ENCODE measurements at places on chromosomes 7 and 10. TPM values are rescaled to one million over a fixed set of nuclear protein-coding genes. Genes with fewer than 3 reads are reported as not detected.

DNA sequence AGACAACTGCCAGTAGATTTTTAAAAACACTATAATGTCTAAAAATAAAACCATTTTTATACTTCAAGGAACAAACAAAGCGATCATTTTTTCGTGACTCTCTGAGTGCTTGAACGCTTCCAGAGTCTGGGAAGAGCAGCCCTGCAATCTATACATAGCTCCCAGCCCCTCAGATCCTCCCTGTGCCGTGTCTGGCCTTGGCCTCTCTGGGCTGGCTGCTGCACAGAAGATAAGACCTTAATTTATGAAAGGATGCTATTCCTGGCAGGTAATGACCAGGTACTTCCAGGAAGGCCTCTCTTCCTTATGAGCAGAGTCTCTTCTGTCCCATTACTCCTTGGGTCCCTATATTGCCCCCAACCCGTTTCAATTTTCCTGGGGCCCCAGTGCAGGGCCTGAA lies 200.9 kb upstream of the AOAH start:
- no peaks in the 10 kb centered on the region for H3K36me3 ChIP-seq
- no peaks in the 10 kb centered on the region for H3K27me3 ChIP-seq
- no peak overlapping the region for H3K27ac ChIP-seq
- DNase-seq: no peak
- H3K4me3 ChIP-seq: no peak overlapping the region

The ANK3 gene
- 230 TPM for total RNA-seq

DNA sequence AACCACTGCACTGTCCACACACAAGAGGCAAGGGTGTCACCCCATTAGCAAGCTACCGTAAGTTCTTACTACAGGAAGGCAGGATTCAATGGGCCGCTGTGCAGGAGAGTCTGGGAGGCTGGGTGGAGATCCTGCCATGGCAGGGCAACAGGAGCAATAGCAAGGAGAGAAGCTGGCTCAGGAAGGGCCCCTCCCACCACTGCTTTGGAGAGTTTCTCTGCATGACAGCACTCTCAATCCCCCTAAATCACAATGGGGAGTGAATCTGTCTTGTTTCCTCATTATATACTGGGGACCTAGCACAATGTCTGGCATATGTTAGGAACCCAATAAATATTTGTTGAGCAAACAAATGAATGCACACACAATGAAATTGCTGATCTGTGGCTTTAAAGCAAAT lies 83.2 kb upstream of the SFMBT2 start:
- H3K4me1 ChIP-seq: peaks cover under 1% of the 10 kb centered on the region
- no peak for DNase-seq
- no peak overlapping the region for H3K27ac ChIP-seq
- no peak overlapping the region for H3K4me3 ChIP-seq

- no peak overlapping the region for H3K4me3 ChIP-seq
- H3K36me3 ChIP-seq: no peaks in the 10 kb centered on the region
- peaks cover 23% of the 10 kb centered on the region for H3K4me1 ChIP-seq
Observed at GRCh38 chr10:110803239-110803749, 68.4 kb upstream of the PDCD4 start.

The TAX1BP1 gene
- total RNA-seq: 173 TPM

DNA sequence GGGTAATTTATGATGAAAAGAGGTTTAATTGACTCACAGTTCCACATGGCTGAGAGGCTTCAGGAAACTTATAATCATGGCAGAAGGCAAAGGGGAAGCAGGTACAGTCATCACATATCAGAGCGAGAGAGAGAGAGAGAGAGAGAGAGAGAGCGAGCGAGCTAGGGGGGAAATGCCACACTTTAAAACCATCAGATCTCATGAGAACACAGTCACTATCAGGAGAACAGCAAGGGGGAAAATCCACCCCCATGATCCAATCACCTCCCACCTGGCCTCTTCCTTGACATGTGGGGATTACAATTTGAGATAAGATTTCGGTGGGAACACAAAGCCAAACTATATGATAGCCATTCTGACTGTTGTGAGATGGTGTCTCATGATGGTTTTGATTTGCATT lies 576.3 kb downstream of the GFRA1 start:
- DNase-seq: no peak
- no peak overlapping the region for H3K27ac ChIP-seq
- H3K4me3 ChIP-seq: no peak overlapping the region
- H3K36me3 ChIP-seq: no peaks in the 10 kb centered on the region
- no peaks in the 10 kb centered on the region for H3K4me1 ChIP-seq

DNA sequence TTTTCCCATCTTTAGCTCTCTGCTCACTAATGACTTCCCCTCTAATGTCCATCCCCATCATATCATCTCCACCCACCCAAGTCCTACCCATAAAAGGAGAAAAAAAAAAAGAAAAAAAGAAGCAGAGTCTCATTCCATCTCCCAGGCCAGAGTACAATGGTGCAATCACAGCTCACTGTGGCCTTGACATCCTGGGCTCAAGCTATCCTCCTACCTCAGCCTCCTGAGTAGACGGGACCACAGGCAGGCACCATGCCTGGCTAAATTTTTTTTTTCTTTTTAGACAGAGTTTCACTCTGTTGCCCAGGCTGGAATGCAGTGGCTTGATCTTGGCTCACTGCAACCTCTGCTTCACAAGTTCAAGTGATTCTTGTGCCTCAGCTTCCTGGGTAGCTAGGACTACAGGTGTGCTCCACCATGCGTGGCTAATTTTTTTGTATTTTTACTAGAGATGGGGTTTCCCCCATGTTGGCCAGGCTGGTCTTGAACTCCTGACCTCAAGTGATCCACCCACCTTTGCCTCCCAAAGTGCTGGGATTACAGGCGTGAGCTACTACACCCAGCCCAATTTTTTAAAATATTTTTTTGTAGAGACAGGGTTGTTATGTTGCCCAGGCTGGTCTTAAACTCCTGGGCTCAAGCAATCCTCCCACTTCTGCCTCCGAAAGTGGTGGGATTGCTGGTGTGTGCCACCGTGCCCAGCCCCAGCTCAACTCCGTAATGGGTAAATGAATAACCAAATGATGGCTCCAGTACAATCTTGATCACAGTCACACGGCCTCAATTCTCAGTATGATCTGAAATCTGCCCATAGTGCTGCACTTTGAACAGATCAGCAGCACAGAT lies 24.6 kb upstream of the SGMS1 start:
- no peaks in the 10 kb centered on the region for H3K36me3 ChIP-seq
- no peak overlapping the region for H3K4me3 ChIP-seq
- peaks cover 10% of the 10 kb centered on the region for H3K4me1 ChIP-seq
- DNase-seq: no peak

The ANKRD2 gene
- total RNA-seq: 572 TPM

GRCh38 chr7:24555719-24556118 lies 17.5 kb upstream of the PALS2 start:
- no peaks in the 10 kb centered on the region for H3K27me3 ChIP-seq
- H3K27ac ChIP-seq: no peak overlapping the region
- no peak overlapping the region for H3K4me3 ChIP-seq

- no peaks in the 10 kb centered on the region for H3K27me3 ChIP-seq
- no peak overlapping the region for H3K4me3 ChIP-seq
- DNase-seq: no peak
- no peak overlapping the region for H3K27ac ChIP-seq
Observed at GRCh38 chr7:77313085-77313484, 103.1 kb downstream of the GSAP start.

DNA sequence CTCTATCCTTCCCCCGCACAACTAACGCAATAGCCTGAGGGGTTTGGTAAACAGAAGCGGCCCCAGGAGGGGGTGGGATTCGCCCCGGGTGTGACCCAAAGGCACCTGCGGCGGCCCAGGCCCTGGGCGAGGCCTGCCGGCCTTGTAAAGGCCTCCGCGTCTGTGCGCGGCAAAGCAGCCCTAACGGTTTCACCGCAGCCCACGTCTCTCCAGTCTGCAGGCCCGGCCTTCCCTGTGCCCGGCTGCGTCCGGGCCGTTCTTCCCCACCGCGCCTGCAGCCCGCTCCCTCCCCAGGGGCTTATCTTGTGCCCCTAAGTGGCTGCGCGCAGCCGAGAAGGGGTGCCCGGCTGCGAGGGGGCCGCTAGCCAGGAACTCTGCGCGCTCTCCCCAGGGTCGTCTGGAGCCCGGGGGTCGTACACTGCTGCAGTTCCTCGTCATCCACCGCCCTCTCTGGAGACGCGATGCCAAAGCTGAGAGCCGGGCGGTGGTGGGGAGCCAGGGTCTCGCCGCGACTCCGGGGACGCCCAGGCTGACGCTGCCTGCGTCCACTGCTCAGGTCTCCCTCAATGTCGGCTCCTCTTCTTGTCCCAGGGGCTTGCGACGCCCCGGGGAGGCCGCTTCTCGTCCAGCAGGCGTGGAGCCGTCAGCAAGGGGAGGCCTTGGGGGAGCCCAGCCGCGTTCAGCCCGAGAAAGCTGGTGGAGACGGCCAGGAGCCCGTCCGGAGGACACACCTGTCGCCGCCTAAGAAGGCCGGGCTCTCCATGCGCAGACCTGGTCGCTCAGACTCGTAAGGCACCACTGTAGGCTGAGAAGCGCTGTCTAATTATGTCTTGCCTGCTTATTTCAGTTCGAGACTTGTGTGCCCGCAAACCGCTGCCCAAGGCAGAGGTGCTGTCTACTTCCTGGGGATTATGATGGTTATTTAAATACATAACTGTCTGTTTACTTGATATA lies 132.3 kb downstream of the SPAG6 start:
- H3K4me3 ChIP-seq: no peak overlapping the region
- H3K27ac ChIP-seq: no peak overlapping the region
- H3K36me3 ChIP-seq: no peaks in the 10 kb centered on the region
- peaks cover 16% of the 10 kb centered on the region for H3K4me1 ChIP-seq
- H3K27me3 ChIP-seq: peaks cover 37% of the 10 kb centered on the region
- no peak for DNase-seq

The CRCP gene
- total RNA-seq: 25.6 TPM

DNA sequence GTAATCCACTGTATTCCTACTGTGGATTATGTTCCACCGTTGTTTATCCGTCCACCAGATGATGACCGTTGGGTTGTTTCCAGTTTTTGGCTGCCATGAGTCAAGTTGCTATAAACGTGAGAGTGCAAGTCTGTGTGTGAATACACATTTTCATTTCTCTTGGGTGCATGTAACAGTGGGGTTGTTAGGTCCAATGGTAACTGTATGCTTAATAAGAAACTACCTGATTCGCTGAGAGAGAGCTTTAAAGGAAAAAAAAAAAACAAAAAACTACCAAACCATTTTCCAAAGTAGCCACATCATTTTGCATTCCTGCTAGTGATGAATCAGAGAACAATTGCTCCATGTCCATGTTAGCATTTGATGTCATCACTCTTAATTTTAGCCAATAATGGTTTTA lies 15.9 kb downstream of the UBN2 start:
- no peak for DNase-seq
- H3K36me3 ChIP-seq: peaks cover 99% of the 10 kb centered on the region
- peaks cover 2% of the 10 kb centered on the region for H3K4me1 ChIP-seq
- H3K27me3 ChIP-seq: no peaks in the 10 kb centered on the region
- no peak overlapping the region for H3K27ac ChIP-seq
